ENCODE measurements at places on chromosomes 12 and 14. TPM values are rescaled to one million over a fixed set of nuclear protein-coding genes. Genes with fewer than 3 reads are reported as not detected.

Gene AVPR1A
- 0.07 TPM for total RNA-seq

Gene TMEM30B
- 3.5 TPM for total RNA-seq

Gene SERPINA12
- total RNA-seq = not detected

Gene C12orf50
- total RNA-seq = 0.08 TPM

DNA sequence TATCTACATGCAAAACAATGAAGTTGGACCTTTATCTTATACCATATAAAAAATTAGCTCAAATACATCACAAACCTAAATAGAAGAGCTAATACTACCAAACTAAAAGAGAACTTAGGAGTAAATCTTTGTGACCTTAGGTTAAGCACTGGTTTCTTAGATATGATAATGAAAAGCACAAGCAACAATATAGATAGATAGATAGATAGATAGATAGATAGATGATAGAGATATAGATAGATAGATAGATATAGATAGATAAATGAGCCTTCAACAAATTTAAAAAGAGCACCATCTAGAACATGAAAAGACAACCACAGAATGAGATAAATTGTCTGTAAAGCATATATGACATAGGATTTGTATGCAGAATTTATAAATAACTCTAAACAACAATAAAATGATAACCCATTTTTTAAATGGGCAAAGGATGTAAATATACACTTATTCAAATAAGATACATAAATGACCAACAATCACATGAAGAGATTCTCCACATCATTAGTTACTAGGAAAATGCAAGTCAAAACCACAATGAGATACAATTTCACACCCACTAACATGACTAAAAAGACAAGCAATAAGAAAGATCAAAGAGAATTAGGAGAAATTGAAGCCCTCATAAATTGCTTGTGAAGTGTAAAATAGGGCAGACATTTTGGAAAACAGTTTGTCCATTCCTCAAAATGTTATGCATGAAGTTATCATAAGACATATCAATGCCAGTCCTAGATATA is 293.7 kb downstream of the BTG1 start:
- H3K4me1 ChIP-seq = peaks cover 14% of the 10 kb centered on the region
- H3K36me3 ChIP-seq = peaks cover 3% of the 10 kb centered on the region
- H3K27ac ChIP-seq = peak overlapping the region; percentile 6
- no peaks in the 10 kb centered on the region for H3K27me3 ChIP-seq
- H3K4me3 ChIP-seq = no peak overlapping the region

- H3K4me3 ChIP-seq = no peak overlapping the region
- H3K4me1 ChIP-seq = no peaks in the 10 kb centered on the region
- no peak overlapping the region for H3K27ac ChIP-seq
- DNase-seq = no peak
- peaks cover 2% of the 10 kb centered on the region for H3K36me3 ChIP-seq
Observed at GRCh38 chr12:2403221-2403976, 350.6 kb downstream of the CACNA1C start.

All from T-helper 17 cell (primary cell).